ENCODE measurements at places on chromosomes 11 and 22.

GRCh38 chr22:44639891-44640617, 62.0 kb upstream of the PRR5 start:
- H3K36me3 ChIP-seq: no peaks in the 10 kb centered on the region
- H3K4me3 ChIP-seq: no peak overlapping the region
- DNase-seq: no peak
- H3K4me1 ChIP-seq: peaks cover under 1% of the 10 kb centered on the region
- peaks cover 8% of the 10 kb centered on the region for H3K27me3 ChIP-seq
- no peak overlapping the region for H3K27ac ChIP-seq

- H3K4me1 ChIP-seq: no peaks in the 10 kb centered on the region
- H3K4me3 ChIP-seq: no peak overlapping the region
- DNase-seq: no peak
- H3K27me3 ChIP-seq: no peaks in the 10 kb centered on the region
Observed at GRCh38 chr11:84543367-84544159, 1083.6 kb downstream of the DLG2 start.

DNA sequence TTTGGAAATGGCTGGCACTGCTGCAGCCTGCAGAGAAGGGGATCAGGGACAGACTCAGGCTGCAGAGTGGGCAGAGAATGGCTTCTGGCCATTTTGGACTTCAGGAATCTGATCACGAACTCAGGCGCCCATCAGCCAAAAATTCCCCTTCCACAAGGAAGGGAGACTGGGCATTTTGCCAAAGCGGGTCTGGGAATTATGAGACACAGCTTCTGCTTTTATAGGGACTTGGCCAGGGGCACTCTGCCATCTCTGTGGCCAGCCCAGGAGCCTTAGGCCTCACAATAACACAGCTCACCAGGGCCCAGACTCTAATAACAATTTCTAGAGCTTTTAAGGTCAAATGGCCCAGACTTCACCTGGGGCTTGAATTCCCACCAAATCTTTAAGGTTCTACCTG, 74.7 kb downstream of the CHST1 start:
- no peak overlapping the region for H3K27ac ChIP-seq
- DNase-seq: no peak
- H3K36me3 ChIP-seq: no peaks in the 10 kb centered on the region
- peaks cover 5% of the 10 kb centered on the region for H3K27me3 ChIP-seq
- no peaks in the 10 kb centered on the region for H3K4me1 ChIP-seq

- DNase-seq: no peak
- no peaks in the 10 kb centered on the region for H3K27me3 ChIP-seq
- no peak overlapping the region for H3K4me3 ChIP-seq
- H3K4me1 ChIP-seq: no peaks in the 10 kb centered on the region
Observed at GRCh38 chr11:24679821-24680351, 183.0 kb downstream of the LUZP2 start.

DNA sequence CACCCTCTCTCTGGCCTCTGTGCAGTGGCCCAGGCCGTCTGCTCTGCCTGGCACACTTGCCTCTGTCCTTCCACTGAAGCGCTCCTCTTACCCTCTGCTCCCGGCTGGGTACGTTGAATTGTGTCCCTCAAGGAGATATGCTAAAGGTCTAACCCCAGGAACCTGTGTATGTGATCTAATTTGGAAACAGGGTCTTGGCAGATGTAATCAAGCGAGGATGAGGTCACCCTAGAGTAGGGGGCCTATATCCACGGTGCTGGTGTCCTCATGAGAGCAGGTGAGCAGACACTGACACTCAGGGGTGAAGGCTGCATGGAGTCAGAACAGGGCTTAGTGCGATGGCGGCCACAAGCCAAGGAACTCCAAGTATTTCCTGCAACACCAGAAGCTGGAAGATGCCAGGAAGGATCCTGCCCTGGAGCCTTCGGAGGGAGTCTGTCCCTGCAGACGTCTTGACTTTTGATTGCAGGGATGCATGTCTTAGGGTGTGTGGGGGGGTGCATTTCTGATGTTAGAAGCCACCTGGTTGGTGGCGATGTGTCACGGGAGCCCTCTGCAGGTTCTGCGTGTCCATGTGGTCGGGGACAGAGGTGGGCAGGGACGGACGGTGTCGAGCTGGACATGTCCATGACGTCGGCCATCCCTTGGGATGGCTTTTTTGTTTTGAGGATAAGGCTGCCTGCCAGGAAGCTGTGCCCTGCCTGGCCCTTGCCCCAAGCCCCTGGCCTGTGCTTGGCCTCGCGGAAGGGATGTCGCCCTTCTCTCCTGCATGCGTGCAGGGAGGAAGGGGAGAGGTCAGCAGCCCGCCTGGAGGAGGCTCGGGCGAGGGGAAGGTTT, 68.6 kb downstream of the LRP5 start:
- H3K27me3 ChIP-seq: no peaks in the 10 kb centered on the region
- peak overlapping the region; percentile 66 for H3K4me3 ChIP-seq
- H3K27ac ChIP-seq: peak overlapping the region; percentile 61
- no peak for DNase-seq

DNA sequence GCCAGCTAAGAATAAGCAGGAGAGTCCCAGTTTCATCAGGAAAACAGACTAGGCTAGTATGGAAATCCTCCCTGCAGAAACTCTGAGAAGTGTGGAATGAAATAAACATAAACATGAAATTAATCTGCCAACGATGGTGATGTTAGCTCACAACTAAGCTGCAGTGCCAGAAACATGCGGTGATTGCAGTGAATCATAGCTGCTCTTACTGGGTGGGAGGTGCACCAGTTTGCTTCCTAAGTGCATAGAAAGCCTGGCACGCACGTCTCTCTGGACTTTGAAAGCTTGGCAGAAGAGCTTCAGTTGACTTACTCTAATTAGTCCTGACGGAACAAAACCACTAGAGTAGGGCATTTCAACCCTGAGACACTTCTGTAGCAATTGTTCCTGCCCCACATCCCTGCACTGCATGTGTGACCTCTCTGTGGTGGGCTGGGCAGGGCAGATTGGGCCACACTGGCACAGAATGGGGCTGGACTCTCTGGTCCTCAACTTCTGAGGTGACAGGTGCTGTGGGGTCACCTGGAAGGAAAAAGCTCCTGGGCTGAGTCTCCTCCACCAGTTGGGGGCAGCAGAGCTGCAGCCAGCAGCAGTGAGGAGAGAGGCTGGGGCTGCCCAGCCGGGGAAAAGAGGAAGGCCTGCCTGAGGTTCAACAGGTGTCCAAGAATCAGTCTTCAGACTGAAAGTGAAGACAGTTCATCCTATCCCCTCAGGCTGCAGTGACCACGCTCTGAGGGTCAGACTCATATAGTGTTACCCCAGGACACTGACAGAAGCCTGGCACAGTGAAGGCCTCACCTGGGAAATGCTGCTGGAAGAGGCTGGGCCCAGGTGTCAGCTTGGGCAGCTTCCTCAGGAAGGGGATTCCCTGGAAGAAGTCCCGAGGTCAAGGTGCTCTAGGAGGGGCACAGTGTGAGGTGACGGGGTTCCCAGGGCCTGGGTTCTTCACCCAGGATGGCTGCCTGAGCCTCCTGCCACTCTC, 40.5 kb downstream of the GGTLC2 start:
- peak; percentile 68 for DNase-seq
- no peaks in the 10 kb centered on the region for H3K4me1 ChIP-seq
- H3K27ac ChIP-seq: no peak overlapping the region
- H3K4me3 ChIP-seq: no peak overlapping the region
- H3K27me3 ChIP-seq: no peaks in the 10 kb centered on the region

DNA sequence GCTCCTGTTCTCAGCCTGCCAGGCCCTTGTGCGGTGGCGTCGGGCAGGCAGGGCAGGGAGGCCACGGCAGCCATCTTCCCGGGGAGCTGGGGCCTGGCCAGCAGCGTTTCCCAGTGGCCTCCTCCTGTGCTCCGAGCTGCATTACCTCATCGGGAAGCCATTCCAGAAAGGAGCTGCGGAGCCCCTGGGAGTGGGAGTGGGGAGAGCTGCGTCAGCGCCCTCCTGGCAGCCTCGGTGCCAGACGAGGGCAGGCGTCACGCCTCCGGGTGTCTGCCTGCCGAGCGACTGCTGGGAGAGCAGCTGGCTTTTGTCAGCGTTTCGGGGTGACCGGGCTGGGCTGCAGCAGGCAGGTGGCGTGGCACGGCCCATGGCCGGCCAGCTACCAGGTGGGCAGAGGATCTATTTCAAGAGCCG, 30.9 kb upstream of the WNT7B start:
- DNase-seq: no peak
- H3K4me1 ChIP-seq: peaks cover 7% of the 10 kb centered on the region
- no peak overlapping the region for H3K27ac ChIP-seq
- no peaks in the 10 kb centered on the region for H3K36me3 ChIP-seq

- DNase-seq: no peak
- no peaks in the 10 kb centered on the region for H3K4me1 ChIP-seq
- H3K4me3 ChIP-seq: no peak overlapping the region
- H3K27me3 ChIP-seq: peaks cover 22% of the 10 kb centered on the region
- H3K36me3 ChIP-seq: no peaks in the 10 kb centered on the region
- no peak overlapping the region for H3K27ac ChIP-seq
Observed at GRCh38 chr11:61926235-61926634, 8.9 kb upstream of the RAB3IL1 start.

GRCh38 chr11:119728211-119728626, 781 bp downstream of the NECTIN1 start:
- H3K27me3 ChIP-seq: peaks cover 73% of the 10 kb centered on the region
- peak; percentile 64 for DNase-seq
- peaks cover 15% of the 10 kb centered on the region for H3K4me1 ChIP-seq
- H3K27ac ChIP-seq: peak overlapping the region; percentile 58

- peaks cover 4% of the 10 kb centered on the region for H3K27me3 ChIP-seq
- H3K4me3 ChIP-seq: no peak overlapping the region
- no peaks in the 10 kb centered on the region for H3K36me3 ChIP-seq
- peaks cover 6% of the 10 kb centered on the region for H3K4me1 ChIP-seq
- no peak for DNase-seq
- H3K27ac ChIP-seq: no peak overlapping the region
Observed at GRCh38 chr22:50277761-50278160, 7.6 kb upstream of the MAPK11 start.

- no peak for DNase-seq
- H3K4me1 ChIP-seq: no peaks in the 10 kb centered on the region
- no peak overlapping the region for H3K27ac ChIP-seq
- H3K4me3 ChIP-seq: no peak overlapping the region
- peaks cover 4% of the 10 kb centered on the region for H3K27me3 ChIP-seq
Observed at GRCh38 chr11:19805376-19805775, 92.7 kb downstream of the NAV2 start.
